ENCODE measurements at places on chromosomes 7 and 10.

DNA sequence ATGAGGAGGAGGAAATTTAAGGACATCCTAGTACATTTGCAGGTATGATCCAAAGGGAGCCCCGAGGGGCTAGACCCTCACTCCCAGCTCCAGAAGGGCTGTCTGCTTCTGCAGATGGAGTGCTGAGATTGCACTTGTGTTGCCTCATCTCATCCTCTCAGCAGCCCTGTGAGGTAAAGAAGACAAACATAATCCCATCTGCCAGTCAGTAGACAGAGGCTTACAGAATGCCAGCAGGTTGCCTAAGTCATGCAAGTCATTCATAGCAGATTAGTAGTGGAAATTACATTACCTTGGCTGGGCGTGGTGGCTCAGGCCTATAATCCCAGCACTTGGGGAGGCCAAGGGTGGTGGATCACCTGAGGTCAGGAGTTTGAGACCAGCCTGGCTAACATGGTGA is 45.4 kb downstream of the BLVRA start:
- DNase-seq = no peak

DNA sequence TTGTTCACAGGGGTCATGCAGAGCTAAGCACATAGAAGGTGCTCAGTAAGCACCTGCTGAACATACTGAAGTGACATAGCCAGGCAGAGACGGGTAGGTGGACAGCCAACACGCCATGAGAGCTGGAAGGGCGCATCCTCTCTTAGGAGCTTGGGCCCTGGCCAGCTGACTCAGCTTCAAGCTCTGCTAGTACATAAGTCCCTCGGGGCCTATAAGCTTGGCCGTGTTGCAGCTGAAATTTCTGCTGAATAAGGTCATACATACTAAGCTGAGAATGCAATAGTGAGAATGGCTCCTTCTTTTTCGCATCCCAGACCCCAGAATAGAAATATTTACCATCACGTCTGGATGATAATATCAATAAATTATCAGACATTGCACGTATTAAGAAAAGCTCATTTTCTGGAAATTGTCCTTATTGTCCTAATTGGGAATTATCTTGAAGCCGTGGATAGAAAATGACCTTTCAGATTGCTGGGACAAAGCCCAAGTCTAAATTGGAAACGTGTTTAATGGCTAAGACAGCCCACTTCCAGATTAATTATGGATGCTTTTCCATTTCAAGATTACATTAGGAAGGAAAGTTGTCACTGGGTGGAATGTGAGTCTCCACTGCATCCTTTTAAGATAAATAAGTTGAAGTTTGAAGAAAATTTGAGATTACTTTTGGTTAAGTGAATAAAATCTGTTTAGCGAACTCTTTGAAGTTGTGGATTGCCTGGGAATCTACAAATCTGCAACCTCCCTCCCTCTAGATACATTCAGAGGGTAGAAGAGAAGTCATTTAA is 287.1 kb upstream of the C7orf33 start:
- peak; percentile 80 for DNase-seq

GRCh38 chr7:100449190-100449795 is 13.0 kb upstream of the PPP1R35 start:
- no peak for DNase-seq

- DNase-seq = no peak
These were observed 14.7 kb downstream of the MMS19 start for GRCh38 chr10:97483506-97483905.

- DNase-seq = no peak
These were observed 70.8 kb downstream of the PARP12 start for GRCh38 chr7:139991911-139992310.

GRCh38 chr7:36440880-36441279 is 51.2 kb downstream of the ANLN start:
- peak; percentile 54 for DNase-seq

GRCh38 chr7:122552769-122553168 is 146.1 kb downstream of the RNF133 start:
- DNase-seq = no peak

GRCh38 chr10:4373098-4373497 is 452.9 kb upstream of the AKR1E2 start:
- DNase-seq = no peak

DNA sequence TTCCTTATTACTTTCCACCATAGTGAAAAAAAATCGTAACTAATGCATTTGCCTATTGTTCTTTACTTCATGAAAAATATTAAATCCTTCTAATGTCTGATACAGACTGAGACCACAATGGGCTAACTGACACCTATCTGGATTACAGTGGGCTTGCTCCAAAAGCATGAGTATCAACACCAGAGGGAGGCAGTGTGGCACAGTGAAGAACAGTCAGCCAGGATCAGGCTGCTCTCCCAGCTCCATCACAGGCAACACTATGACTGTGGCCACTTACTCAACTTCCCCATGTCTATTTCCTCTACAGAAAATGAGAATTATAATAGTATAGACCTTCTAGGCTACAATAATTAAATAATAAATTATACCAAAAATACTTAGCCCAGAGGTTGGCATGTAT is 97.2 kb downstream of the SLC25A13 start:
- no peak for DNase-seq

All from hepatocyte (in vitro differentiated cells).